T-helper 17 cell (primary cell): ENCODE measurements at places on chromosomes 4 and X.
A peak's percentile ranks its signal among the peaks of the same experiment; 100 is the strongest.

- H3K27me3 ChIP-seq: no peaks in the 10 kb centered on the region
- no peak overlapping the region for H3K27ac ChIP-seq
- DNase-seq: no peak
- peaks cover 18% of the 10 kb centered on the region for H3K4me1 ChIP-seq
Observed at GRCh38 chrX:123993904-123994635, 32.6 kb downstream of the STAG2 start.

DNA sequence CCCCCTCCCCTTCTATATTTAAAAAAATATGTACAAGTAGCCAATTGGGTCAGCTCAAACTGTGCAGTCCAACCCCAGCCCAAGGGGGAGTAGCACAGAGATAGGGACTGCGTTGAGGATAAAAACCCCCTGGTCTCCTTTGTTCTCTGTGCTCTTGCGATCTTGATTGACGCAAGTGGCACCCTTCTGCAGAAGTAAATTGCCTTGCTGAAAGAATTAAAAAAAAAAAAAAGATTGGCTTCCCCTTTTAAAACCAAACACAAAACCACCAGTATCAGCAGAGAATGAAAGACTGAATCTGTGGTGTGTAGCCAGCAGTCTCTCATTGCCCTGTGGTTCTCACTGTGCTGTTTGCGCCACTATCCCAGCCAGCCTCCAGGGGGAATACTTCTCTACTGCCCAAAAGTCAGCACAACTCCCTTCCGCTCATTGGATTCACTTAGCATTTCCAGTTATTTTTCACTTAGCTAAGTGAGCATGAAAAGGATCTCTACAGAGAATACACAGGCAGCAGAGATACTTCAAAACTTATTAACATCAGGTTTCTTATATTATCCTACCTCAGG lies 29.7 kb downstream of the MANBA start:
- H3K27me3 ChIP-seq: no peaks in the 10 kb centered on the region
- no peak for DNase-seq
- H3K4me3 ChIP-seq: no peak overlapping the region
- H3K27ac ChIP-seq: no peak overlapping the region
- peaks cover 9% of the 10 kb centered on the region for H3K4me1 ChIP-seq
- no peaks in the 10 kb centered on the region for H3K36me3 ChIP-seq

GRCh38 chr4:115424852-115425251 lies 311.4 kb upstream of the NDST4 start:
- DNase-seq: no peak
- no peaks in the 10 kb centered on the region for H3K27me3 ChIP-seq
- H3K4me1 ChIP-seq: no peaks in the 10 kb centered on the region
- no peak overlapping the region for H3K27ac ChIP-seq
- H3K36me3 ChIP-seq: no peaks in the 10 kb centered on the region

GRCh38 chr4:69999420-69999819 lies 3.7 kb downstream of the STATH start:
- H3K4me3 ChIP-seq: no peak overlapping the region
- H3K4me1 ChIP-seq: no peaks in the 10 kb centered on the region
- no peaks in the 10 kb centered on the region for H3K27me3 ChIP-seq
- no peak overlapping the region for H3K27ac ChIP-seq

GRCh38 chrX:136616987-136617685 lies 30.8 kb upstream of the CD40LG start:
- H3K36me3 ChIP-seq: no peaks in the 10 kb centered on the region
- H3K27me3 ChIP-seq: no peaks in the 10 kb centered on the region
- DNase-seq: no peak
- peak overlapping the region; percentile 47 for H3K4me3 ChIP-seq

GRCh38 chr4:3523628-3524221 lies 8.5 kb downstream of the LRPAP1 start:
- H3K27ac ChIP-seq: no peak overlapping the region
- no peak for DNase-seq
- no peaks in the 10 kb centered on the region for H3K27me3 ChIP-seq
- H3K4me1 ChIP-seq: peaks cover 2% of the 10 kb centered on the region
- H3K36me3 ChIP-seq: no peaks in the 10 kb centered on the region

GRCh38 chrX:141180851-141181250 lies 3.9 kb upstream of the LDOC1 start:
- DNase-seq: no peak
- no peak overlapping the region for H3K4me3 ChIP-seq
- H3K27me3 ChIP-seq: no peaks in the 10 kb centered on the region
- no peak overlapping the region for H3K27ac ChIP-seq
- no peaks in the 10 kb centered on the region for H3K36me3 ChIP-seq
- H3K4me1 ChIP-seq: peaks cover 1% of the 10 kb centered on the region

GRCh38 chr4:180240670-180241069 lies 2002.5 kb upstream of the TENM3 start:
- no peaks in the 10 kb centered on the region for H3K36me3 ChIP-seq
- H3K27me3 ChIP-seq: no peaks in the 10 kb centered on the region
- no peak for DNase-seq
- no peak overlapping the region for H3K27ac ChIP-seq
- no peaks in the 10 kb centered on the region for H3K4me1 ChIP-seq

- H3K27me3 ChIP-seq: no peaks in the 10 kb centered on the region
- H3K27ac ChIP-seq: no peak overlapping the region
- no peaks in the 10 kb centered on the region for H3K4me1 ChIP-seq
- no peaks in the 10 kb centered on the region for H3K36me3 ChIP-seq
- no peak overlapping the region for H3K4me3 ChIP-seq
Observed at GRCh38 chr4:152172146-152172545, 363.7 kb downstream of the FBXW7 start.

GRCh38 chrX:13396924-13397323 lies 77.1 kb upstream of the ATXN3L start:
- no peaks in the 10 kb centered on the region for H3K36me3 ChIP-seq
- H3K4me3 ChIP-seq: no peak overlapping the region

DNA sequence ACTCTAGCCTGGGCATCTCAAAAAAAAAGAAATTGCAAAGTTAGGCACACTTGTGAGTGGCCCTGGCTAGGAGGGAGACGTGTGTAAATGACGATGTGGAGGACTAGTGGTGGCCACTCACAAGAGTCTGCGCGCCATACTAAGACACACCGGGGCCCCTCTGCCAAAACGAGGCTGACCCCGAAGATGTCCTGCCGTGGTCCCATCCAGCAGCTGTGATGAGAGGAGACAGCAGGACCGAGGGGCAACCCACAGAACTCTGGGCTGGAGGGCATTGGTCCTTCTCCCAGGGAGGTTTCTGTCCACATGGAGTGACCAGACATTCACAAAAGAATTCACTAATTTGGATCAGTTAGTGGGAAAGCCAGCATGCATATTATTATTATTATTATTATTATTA lies 47.4 kb downstream of the NOP14 start:
- no peak overlapping the region for H3K27ac ChIP-seq
- DNase-seq: no peak
- no peaks in the 10 kb centered on the region for H3K27me3 ChIP-seq
- peaks cover 31% of the 10 kb centered on the region for H3K4me1 ChIP-seq
- H3K36me3 ChIP-seq: peaks cover 17% of the 10 kb centered on the region

- H3K27me3 ChIP-seq: peaks cover 54% of the 10 kb centered on the region
- peaks cover 12% of the 10 kb centered on the region for H3K4me1 ChIP-seq
- H3K36me3 ChIP-seq: no peaks in the 10 kb centered on the region
- no peak overlapping the region for H3K27ac ChIP-seq
- no peak for DNase-seq
Observed at GRCh38 chr4:4847011-4847410, 12.5 kb upstream of the MSX1 start.

- no peak for DNase-seq
- H3K27me3 ChIP-seq: no peaks in the 10 kb centered on the region
- H3K4me3 ChIP-seq: no peak overlapping the region
- no peaks in the 10 kb centered on the region for H3K4me1 ChIP-seq
- no peak overlapping the region for H3K27ac ChIP-seq
- no peaks in the 10 kb centered on the region for H3K36me3 ChIP-seq
Observed at GRCh38 chrX:12239356-12240082, 101.2 kb downstream of the FRMPD4 start.

DNA sequence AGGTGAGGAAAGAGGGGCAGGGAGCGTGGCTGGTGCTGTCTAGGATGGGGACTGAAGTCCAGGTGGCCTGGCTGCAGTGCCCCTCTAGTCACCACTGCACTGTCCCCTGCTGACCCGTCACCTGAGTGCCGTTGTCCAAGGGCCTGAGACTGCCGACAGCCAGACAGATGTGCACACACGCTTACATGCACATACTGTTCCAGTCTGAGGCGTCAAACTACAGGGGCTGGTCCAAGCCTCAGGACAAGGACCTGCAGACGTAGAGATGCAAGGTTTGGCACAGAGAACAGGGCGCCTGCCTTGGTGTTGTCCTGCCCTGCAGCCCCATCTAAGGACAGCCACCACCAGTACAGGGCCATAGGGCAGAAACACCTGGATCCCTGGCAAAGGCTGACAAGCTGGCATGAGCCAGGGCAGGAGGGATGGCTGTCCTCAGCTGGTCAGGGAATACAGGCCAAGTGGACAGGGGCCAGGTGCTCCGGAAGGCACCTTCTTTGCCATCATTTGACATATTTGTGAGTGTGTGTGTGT lies 1.7 kb downstream of the SLC2A9 start:
- H3K4me1 ChIP-seq: peaks cover 10% of the 10 kb centered on the region
- no peak for DNase-seq
- H3K27me3 ChIP-seq: peaks cover 13% of the 10 kb centered on the region
- H3K4me3 ChIP-seq: peak overlapping the region; percentile 90
- peak overlapping the region; percentile 92 for H3K27ac ChIP-seq
- no peaks in the 10 kb centered on the region for H3K36me3 ChIP-seq

GRCh38 chrX:46029777-46030176 lies 515.4 kb downstream of the ZNF674 start:
- no peaks in the 10 kb centered on the region for H3K4me1 ChIP-seq
- DNase-seq: no peak
- H3K36me3 ChIP-seq: no peaks in the 10 kb centered on the region
- H3K27me3 ChIP-seq: no peaks in the 10 kb centered on the region

DNA sequence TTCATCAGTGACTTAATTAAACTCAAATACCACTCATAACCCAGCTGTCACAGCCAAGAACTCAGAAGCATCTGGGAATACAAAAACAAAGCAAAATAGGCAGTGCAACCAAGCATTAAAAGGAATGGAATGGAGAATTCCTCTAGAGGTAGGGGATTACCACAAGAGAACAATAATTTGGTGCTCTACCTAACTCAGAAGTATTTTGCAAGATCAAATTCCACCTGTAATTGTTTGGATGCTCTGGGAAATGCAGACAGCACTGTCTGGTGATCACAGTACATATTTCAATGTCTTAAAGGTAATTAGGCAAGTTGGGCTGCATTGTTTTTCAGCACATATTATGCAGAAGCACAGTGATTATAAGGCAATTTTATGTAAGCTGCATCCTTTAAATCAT lies 547.5 kb downstream of the TRAM1L1 start:
- H3K4me1 ChIP-seq: no peaks in the 10 kb centered on the region
- no peaks in the 10 kb centered on the region for H3K27me3 ChIP-seq
- no peak overlapping the region for H3K27ac ChIP-seq
- no peak for DNase-seq
- no peaks in the 10 kb centered on the region for H3K36me3 ChIP-seq

GRCh38 chr4:101288365-101289145 lies 58.8 kb downstream of the PPP3CA start:
- peaks cover 36% of the 10 kb centered on the region for H3K4me1 ChIP-seq
- peak overlapping the region; percentile 90 for H3K27ac ChIP-seq
- no peak overlapping the region for H3K4me3 ChIP-seq
- H3K36me3 ChIP-seq: no peaks in the 10 kb centered on the region
- DNase-seq: no peak

- peaks cover 5% of the 10 kb centered on the region for H3K27me3 ChIP-seq
- no peaks in the 10 kb centered on the region for H3K4me1 ChIP-seq
- H3K27ac ChIP-seq: no peak overlapping the region
Observed at GRCh38 chr4:141045848-141046247, 87.4 kb downstream of the RNF150 start.

- DNase-seq: no peak
- no peak overlapping the region for H3K27ac ChIP-seq
- no peak overlapping the region for H3K4me3 ChIP-seq
- peaks cover 9% of the 10 kb centered on the region for H3K36me3 ChIP-seq
- peaks cover 20% of the 10 kb centered on the region for H3K4me1 ChIP-seq
Observed at GRCh38 chr4:109462802-109463201, 29.2 kb downstream of the SEC24B start.

DNA sequence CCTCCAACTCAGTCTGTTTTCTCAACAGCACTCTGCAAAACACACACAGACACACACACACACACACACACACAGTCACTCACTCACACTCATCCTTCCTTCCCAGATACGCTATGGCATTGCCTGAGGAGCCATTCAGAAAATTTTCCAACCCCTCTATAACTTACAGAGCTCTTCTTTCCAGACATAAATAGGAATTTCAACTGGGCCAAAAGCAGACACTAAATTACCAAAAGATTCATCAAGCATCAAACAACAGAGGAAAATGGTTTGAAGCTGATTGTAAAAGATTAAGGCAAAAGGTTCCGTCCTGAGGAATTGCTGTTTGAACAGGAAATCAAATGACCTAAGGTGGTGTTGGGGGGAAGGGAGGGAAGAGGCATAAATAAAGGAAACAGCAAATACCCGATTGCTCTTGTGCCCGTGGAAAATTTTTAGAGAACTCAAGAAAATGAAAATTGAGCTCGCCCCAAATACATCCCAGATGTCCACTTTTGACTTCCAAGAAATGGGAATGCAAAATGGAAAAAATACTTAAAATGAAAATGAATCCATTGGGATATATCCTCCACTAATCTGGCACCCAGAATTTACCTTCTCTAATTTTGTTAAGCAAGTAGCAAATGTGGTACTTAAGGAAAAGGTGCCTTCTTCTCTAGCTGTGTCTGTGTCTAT lies 183.6 kb downstream of the QDPR start:
- peaks cover 7% of the 10 kb centered on the region for H3K4me1 ChIP-seq
- H3K27ac ChIP-seq: no peak overlapping the region
- peaks cover 14% of the 10 kb centered on the region for H3K27me3 ChIP-seq
- no peaks in the 10 kb centered on the region for H3K36me3 ChIP-seq

GRCh38 chr4:12500409-12500808 lies 983.7 kb downstream of the RAB28 start:
- H3K36me3 ChIP-seq: no peaks in the 10 kb centered on the region
- no peaks in the 10 kb centered on the region for H3K4me1 ChIP-seq
- no peak overlapping the region for H3K27ac ChIP-seq
- no peak for DNase-seq
- no peak overlapping the region for H3K4me3 ChIP-seq
- H3K27me3 ChIP-seq: no peaks in the 10 kb centered on the region

DNA sequence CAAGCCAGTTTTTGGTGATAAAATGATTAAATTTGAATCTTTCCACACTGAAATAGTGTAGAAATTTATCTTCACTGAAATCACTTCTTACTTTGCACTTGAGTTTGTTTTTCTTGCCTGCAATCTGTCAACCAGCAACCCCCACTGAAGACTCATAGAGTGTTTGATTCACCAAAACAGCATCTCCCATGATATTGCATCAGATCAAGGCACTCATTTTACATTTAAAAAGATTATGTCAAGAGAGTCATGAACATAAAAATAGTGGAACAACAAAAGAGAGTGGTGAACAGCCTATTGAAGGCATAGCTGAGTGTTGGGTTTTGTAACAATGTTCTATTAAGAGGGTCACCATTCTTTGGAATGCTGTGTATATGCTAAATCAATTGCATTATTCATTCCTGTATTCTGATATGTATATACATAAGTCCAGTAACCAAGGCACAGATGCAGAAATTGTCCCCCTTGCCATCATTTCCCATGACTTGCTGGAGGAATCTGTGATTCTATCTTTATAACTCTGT lies 1934.9 kb downstream of the ARAP2 start:
- no peaks in the 10 kb centered on the region for H3K4me1 ChIP-seq
- H3K4me3 ChIP-seq: no peak overlapping the region
- no peaks in the 10 kb centered on the region for H3K27me3 ChIP-seq
- H3K27ac ChIP-seq: no peak overlapping the region
- DNase-seq: no peak

- no peaks in the 10 kb centered on the region for H3K27me3 ChIP-seq
- H3K36me3 ChIP-seq: no peaks in the 10 kb centered on the region
- peaks cover 13% of the 10 kb centered on the region for H3K4me1 ChIP-seq
- H3K27ac ChIP-seq: no peak overlapping the region
- H3K4me3 ChIP-seq: no peak overlapping the region
Observed at GRCh38 chr4:7941965-7942496, 2.4 kb upstream of the AFAP1 start.
